ENCODE measurements at places on chromosomes 16 and 17.

- no peak for DNase-seq
Measured at GRCh38 chr17:74259667-74260524, 14.1 kb upstream of the DNAI2 start.

DNA sequence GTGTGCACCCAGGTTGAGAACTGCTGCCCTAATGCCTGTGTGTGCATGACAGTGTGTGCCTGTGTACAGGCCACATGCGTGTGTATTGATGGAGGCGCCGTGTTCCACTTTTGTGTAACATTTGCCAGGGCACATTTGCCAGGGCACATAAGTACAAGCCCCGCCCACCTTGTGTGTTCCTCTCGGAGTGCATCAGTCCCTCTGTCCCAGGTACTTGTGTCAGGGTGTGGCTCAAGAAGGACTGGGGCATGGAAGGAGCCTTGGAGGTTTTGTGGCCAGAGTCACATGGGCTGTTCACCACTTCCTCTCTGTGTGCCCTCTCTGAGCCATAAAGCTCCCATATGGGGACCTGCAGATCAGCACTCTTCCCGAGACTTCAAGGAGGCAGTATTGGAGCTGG is 73.9 kb downstream of the MRM1 start:
- DNase-seq: no peak

DNA sequence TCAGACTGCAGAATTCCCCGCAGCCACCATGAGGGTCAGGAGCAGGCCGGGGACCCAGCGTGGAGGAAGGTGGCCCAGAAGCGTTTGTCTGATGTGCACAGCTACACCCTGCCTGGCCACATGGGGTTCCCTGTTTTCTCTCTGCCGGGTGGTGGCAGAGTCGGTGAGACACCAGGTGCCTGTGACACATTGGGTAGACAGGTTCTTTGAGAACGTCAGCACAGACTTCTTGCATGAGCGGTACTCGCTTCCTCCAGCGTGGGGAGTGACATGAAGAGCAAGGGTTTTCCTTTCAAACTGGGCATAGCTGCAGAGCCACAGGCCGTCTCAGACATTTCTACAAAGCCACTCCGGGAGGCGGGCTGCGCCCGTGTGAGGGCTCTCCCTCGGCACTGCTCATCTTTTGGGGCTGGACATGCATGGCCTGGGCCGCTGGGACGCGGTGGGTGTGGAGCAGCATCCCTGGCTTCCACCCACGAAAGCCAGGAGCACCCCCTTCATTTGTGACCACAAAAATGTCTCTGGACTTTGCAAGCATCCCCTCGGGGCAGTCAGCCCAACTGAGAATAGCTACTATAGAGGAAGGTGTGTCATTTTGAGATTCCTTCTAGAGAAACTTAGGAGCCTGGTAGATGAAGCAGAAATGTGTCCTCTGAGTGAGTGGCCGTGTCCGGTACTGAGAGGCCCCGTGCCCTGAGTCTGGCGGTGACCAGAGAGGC is 26.0 kb downstream of the NME3 start:
- DNase-seq: no peak

GRCh38 chr17:44374306-44375195 is 10.9 kb upstream of the FAM171A2 start:
- DNase-seq: no peak

DNA sequence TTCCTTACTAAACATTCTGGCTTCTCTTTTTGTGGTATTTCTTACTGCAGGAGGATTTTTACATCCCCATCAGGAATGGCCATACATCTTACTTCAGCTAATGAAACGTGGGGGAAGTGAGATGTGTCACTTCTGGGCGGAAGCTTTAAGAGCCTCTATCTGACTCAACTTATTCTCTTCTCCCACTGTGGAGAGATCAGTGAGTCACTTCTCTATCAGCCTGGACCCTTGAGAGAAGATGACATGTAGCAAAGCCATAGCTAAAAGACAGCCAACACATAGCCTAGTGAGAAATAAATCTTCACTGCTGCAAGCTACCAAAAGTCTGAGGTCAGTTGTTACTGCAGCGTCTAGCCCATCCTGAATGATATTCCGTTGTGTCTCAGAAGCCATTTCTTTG is 1066.7 kb upstream of the RBFOX1 start:
- DNase-seq: no peak

DNA sequence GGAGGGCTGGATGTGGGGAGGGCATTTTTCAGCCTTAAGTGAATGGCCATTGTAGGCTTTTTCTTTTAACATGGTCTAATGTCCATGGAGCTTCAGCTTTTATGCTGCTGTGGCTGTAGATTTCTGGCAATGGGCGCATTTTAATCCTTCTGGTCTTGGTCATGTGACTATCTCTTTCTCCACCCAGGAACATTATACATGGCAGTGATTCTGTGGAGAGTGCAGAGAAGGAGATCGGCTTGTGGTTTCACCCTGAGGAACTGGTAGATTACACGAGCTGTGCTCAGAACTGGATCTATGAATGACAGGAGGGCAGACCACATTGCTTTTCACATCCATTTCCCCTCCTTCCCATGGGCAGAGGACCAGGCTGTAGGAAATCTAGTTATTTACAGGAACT is 4.7 kb upstream of the NME2 start:
- DNase-seq: no peak

- no peak for DNase-seq
Measured at GRCh38 chr17:50076591-50077235, 18.4 kb upstream of the PDK2 start.

DNA sequence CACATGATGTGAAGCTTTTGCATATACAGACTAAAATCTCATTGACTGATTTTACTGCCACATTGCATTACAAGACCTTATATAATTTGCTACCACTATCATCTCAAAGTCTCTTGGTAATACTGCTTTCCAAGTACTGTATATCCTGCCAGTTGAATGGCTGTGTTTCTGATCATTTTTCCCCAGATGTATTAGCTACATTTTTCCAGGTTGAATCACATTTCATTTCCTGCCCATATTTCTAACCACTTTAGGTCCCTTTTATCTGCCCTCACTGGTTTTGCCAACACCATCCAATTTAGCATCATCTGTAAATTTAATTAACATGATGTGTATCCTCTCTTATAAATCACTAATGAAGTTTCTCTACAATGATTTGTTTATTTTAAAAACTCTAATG is 365.7 kb upstream of the PMFBP1 start:
- DNase-seq: no peak

DNA sequence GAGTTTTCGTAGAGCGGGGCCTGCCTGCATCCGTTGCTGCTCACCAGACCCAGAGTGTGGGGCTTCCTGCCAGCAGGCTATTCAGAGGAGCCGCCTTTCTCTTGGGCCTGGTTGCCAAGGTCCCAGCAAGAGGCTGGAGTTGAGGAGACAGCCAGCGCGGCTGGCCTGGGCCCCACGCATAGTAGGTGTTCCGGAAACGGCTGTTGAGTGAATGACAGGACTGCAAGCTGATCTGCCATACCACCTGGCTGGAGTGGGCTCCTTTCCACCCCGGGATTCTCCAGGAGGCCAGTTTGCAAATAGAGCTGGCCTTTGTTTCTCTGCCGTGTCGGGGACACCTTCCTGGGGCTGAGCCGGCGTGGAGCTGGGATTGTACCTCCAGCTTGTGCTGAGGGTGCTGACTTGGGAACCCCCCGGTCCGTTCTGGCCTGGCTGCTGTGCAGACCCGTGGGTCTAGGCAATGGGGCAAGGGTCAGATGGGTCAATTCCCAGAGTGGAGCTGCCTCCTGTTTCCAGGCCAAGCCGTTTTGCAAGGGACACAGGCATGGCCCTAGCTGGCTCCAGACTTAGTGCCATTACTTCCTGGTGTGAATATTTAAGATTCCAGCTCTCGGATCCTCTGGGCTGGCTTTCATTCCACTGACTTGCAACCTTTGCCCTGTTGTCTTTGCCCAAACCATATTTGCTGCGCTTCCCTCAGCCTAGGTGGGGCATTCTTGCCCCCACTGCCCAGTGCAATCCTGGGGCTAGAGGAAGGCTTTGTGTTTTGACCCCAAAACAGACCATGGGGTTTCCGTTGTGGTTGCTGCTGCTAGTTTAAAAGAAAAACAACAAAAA is 68.8 kb downstream of the CMIP start:
- DNase-seq: no peak

GRCh38 chr17:31570951-31571892 is 179.7 kb downstream of the RAB11FIP4 start:
- no peak for DNase-seq

DNA sequence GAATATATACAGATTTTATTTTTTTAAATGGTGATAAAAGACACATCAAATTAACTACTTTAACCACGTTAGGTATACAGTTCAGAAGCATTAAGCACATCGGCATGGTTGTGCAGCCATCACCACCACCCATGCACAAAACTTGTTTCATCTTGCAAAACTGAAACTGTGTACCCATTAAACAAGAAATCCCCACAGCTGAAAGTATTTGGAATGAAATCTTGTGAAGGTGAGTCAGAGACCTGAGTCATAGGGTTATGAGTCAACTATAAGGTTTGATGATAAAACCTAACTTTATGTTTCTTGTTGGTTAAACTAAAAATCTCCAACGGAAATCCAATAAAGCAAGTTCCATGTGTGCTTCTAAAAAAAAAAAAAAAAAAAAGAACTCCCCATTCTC is 561.6 kb upstream of the PSMD7 start:
- DNase-seq: no peak

GRCh38 chr16:89191033-89191900 is 9.1 kb downstream of the SLC22A31 start:
- DNase-seq: no peak

DNA sequence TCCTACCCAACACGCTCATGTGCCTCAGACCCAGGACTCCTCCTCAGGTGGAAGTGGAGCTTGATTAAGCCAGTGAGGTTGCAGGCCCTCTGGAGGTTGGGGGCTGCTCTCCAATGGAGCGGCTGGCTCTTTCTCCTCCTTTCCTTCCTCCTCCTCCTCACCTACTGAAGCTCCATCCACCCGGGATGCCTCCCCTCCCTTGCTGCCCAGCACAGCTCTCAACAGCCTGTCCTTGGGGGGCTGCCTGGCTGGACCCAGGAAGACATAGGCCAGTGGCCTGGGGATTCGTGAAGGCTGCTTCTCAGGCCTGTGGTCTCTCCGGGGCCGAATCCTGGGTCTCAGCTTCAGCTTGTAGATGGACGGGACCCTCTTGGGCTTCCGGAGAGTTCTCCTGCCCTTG is 8.2 kb downstream of the GAS2L2 start:
- DNase-seq: no peak

- DNase-seq: no peak
Measured at GRCh38 chr17:73090396-73091202, 1.9 kb downstream of the SLC39A11 start.

DNA sequence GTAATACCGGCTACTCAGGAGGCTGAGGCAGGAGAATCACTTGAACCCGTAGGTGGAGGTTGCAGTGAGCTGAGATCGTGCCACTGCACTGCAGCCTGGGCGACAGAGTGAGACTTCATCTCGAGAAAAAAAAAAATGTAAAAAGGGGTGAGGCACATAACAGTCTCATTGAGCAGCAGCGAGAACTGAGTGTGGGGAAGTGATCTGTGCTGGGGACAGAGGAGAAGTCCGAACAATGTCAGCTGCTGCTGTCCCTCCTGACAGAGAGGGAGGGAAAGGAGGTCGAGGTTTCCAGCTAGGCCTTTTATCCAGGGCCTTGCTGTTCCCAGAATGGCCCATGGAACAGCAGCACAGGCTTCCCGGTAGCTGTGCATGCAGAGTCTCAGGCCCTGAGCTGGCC is 14.0 kb downstream of the C16orf74 start:
- DNase-seq: no peak

GRCh38 chr17:15381707-15382106 is 40.3 kb upstream of the TEKT3 start:
- DNase-seq: no peak

- DNase-seq: no peak
Measured at GRCh38 chr17:56597495-56597990, 4.0 kb downstream of the NOG start.

DNA sequence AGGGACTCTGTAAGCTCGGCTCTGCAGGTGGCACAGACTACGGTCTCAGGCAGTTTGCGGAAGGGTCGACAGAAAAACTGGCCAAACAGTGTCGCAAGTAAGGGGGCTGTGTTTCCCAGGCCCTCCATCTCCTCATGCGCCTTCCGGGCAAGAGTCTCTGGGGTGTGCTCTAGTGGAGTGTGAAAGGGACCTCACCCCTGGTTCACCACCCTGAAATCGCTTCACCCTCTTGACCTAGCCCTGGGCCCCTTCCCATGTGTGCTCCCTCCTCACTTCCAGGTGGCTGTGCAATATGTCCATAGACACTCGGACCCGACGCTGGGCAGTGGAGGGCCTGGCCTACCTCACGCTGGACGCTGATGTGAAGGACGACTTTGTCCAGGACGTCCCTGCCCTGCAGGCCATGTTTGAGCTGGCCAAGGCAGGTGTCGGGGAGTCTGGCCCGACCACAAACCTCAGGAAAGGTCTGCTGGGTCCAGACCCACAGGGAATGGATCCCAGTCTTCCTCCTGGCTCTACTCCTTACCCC is 22.3 kb downstream of the UNC45B start:
- DNase-seq: no peak

- DNase-seq: no peak
Measured at GRCh38 chr16:17412791-17413190, 58.0 kb downstream of the XYLT1 start.

DNA sequence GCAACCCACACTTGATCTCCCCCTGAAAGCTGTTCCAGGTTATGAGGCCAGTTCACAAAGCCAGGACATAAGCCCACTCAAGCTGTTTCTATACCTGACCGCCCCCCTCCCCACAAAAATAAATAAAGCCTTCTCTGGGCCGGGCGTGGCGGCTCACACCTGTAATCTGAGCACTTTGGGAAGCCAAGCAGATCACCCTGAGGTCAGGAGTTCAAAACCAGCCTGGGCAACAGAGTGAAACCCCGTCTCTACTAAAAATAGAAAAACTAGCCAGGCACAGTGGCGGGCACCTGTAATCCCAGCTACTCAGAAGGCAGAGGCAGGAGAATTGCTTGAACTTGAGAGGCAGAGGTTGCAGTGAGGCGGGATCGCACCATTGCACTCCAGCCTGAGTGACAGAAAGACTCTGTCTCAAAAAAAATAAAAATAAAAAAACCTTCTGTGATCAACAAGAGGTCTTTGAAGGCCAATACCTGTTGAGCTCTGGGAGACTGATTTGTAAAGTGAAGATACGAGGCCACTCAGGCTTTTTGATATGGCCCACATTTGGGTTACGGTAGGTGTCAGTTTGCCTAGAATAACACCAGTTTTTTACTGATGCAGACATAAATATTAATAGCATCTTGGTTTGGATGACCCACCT is 2.2 kb downstream of the KDM8 start:
- DNase-seq: no peak

GRCh38 chr17:15892731-15893657 is 51.9 kb upstream of the ADORA2B start:
- no peak for DNase-seq

DNA sequence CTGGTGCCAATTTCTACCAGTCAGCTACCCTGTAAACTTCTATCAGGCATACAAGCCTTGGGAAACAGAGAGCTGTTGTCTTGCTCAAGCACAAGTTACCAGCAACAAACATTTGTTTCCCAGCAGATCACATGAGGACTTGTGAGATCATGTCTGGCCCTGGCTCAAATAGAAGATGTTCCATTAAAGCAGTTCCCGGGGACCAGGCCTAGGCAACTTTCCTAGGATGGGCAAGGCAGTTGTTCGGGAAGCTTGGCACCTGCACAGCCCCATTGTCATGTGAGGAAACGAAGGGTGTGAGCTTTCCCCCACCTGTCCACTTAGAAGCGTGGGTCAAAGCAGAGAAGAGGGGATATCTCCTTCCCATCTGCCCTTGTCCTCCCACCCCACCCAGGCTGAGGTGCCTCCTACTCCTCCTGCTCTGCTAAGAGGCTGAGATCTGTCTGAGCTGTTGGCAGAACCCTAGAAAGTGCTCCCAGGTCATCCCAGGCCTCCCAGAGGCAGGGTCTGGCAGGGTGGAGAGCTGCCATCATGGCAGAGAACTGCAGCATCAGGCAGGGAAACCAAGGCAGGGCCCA is 11.2 kb upstream of the SLC47A2 start:
- DNase-seq: no peak

GRCh38 chr16:15773968-15774367 is 82.9 kb downstream of the MYH11 start:
- DNase-seq: no peak

All from renal cortex interstitium (tissue), 15 donors.